CD4-positive, alpha-beta T cell treated with Interleukin-6 for 4 hours (primary cell): ENCODE measurements at places on chromosomes 7 and 10.
A peak's percentile ranks its signal among the peaks of the same experiment; 100 is the strongest.

GRCh38 chr10:89281606-89282395, 20.0 kb upstream of the IFIT2 start:
- no peak for DNase-seq

GRCh38 chr7:17986851-17987250, 40.8 kb downstream of the PRPS1L1 start:
- DNase-seq, result no peak

GRCh38 chr10:110843031-110843430, 28.7 kb upstream of the PDCD4 start:
- DNase-seq, result peak; percentile 49

GRCh38 chr10:69952821-69953221, 99.8 kb upstream of the MACROH2A2 start:
- DNase-seq, result no peak
